ENCODE measurements at places on chromosomes 11 and 22.
A peak's percentile ranks its signal among the peaks of the same experiment; 100 is the strongest.

GRCh38 chr11:71238285-71238875, 14.0 kb downstream of the SHANK2 start:
- DNase-seq: no peak

- DNase-seq: no peak
Measured at GRCh38 chr22:35645646-35646045, 2.6 kb upstream of the APOL6 start.

- no peak for DNase-seq
Measured at GRCh38 chr11:87324817-87325489, 287.2 kb downstream of the TMEM135 start.

DNA sequence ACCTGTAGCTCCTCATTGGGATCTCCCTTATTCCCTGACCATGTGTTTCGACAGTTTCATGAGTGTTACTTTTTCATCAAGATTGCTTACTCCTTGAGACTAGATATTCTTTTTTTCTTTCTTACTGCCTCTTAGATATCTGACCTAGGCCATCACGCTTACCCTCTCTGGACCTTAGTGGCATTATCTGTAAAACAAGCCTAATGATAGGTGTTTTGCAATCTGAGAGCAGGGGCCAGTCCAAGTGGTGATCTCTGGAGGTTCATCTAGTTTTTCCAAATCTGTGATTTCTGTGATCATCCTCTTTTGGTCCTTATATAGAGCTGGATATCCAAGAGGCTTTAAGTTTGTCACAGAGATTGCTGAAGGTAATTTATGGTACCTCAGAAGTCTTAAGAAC, 34.5 kb downstream of the STIM1 start:
- no peak for DNase-seq

DNA sequence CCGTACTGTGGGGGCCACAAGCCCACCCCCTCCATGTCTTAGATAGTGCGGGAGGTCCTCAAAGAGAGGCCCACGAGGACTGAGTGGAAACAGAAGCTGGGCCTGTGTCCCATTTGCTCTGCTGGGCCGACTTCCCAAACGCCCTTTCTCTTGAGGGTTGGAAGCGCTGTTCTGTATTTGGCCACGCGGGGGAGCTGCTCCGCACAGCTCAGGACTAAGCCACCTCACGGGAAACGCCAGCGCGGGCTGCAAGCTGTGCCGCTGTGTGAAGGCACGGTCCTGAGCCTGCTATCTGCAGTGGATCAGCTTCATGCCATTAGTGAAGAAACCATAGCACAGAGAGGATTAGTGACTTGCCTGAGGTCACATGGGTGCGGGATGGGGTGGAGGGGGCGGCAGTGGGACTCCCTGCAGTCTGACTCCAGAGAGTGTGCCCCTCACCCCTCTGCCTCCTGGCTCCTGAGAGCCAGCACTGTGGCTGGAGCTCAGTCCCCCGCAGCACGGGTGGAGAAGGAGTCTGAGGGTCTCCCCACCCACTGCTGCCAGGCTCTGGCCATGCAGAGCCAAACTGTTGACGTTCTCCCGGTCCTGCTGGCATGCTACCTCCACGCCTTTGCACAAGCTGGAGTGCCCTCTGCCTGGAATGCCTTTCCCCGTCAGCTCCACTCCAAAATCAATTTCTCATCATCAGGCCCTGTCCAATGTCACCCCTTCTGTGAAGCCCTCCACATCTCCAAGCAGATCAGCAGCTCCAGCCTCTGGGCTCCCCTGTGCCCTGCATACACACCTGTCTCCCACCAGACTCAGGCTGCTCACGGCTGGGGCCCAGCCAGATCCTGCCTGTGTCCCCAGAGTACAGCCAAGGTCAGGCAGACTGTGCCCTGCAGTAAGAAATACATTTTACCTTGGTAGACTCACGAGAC, 51.5 kb upstream of the LRRC32 start:
- DNase-seq: peak; percentile 77

DNA sequence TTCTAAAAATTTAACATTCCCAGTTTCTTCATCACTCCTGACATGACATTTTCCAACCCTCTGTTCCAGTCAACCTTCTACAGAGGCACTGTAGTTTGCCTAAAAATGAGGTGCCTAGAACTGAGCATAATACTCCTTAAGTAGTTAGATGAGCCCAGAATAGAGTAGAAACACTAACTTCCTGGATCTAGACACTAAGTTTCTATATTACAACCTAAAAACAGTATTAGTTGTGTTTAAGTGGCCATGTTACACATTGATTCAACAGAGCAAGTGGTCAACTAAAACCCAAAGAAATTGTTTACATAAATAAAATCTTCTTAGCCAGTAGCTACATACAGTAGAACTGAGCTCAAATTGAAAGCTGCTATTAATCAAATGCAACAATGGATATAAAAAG, 1.3 kb downstream of the HPS5 start:
- no peak for DNase-seq

DNA sequence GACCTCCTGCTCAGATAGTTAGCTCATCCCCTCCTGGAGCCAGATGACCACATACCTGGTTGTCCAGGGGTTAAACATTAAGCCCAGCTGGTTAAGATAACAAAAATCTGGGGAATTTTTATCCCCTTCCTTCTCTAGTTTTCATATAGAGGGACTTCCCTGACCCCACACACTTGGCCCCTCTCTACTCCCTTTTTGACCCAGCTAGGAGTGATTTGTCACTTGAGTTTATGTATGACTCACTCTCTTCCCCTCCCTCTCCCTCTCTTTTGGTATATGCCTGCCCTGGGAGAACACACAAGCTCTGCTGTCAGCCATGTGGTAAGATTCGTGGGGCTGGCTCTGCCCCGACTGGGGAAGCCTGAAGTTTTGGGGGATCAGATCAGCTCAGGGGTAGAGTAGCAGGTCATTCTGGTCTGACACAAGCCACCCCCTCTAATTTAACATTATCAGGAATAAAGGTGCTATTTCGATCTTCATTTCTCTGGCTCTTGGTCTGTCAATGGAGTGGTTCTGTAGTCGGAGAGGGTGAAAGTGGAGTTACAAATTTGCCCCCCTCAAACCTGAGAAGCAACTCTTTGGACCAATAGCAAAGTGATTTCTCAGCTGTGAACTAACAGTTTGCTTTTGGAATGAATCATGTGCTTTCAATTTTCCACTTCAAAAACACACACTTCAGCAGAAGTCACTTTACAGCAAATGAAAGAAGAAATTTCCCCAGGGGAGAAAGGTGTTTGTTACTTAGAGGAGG, 415.3 kb upstream of the CADM1 start:
- DNase-seq: no peak

GRCh38 chr22:28582806-28583205, 96.8 kb downstream of the TTC28 start:
- no peak for DNase-seq

DNA sequence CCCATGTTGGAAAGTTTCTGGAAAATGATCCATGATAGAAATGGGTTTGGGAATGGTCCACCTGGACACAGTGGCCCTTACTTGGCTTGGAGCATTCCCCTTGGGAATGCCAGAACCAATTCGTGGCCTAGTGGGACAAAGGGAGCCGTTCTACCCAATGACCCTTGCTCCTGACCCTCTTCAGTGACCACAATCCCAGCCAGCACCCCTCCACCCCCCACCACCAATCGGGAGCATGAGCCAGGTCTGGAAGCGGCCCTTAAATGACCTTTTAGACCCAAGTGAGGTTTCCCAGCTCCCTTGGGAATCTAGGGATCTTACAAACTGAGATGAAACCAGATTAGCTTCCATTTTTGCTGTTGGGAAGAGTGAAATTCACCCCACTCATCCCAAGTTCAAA, 51.3 kb upstream of the CDON start:
- no peak for DNase-seq

GRCh38 chr22:27671413-27671935, 130.1 kb downstream of the MN1 start:
- DNase-seq: no peak

DNA sequence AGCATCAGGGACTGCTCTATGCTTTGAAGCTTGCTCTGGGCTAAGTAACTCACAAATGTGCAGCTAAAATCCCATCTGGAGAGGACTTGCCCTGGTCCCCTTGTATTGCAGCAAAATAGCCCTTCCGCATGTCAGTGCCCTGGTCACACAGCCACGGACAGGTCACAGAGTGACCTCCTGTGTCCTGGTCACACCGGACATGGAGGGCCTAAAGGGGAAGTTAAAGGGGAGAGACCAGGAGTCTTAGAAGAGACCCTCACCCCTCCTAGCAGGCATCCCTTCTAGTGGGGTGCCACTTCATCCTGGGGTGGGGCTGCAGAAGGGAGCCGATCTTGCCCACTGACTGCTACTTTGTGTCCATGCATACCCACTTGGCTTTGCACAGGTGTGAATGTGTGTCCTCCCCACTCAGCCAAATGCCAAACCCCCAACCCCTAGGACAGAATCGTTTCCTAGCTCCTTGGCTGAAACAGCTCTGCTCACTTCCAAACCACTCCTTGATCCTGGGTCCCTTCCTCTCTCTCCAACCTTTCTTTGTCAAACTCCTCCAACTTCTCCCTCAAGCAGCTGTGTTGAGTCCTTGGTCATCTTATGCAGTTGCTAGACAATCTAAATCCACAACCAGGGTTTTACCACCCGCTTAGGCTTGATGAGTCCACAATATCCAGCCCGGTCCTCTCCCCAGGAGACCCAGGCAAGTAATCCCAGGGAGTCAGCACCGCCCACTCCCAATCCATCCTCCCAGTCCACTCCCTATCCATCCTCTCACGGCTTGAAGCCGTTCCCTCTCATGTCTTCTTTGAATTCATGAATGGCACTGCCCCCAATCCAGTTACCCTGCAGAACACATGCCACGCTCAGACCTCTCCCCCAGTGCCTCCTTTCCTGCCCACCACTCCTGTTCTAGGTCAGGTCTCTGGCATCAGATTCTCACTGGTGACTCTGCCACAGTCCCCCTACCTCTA, 3.3 kb upstream of the FXYD6 start:
- no peak for DNase-seq

GRCh38 chr22:49900441-49901230, 17.6 kb downstream of the ALG12 start:
- no peak for DNase-seq

- DNase-seq: no peak
Measured at GRCh38 chr11:26792941-26793340, 71.1 kb upstream of the SLC5A12 start.

DNA sequence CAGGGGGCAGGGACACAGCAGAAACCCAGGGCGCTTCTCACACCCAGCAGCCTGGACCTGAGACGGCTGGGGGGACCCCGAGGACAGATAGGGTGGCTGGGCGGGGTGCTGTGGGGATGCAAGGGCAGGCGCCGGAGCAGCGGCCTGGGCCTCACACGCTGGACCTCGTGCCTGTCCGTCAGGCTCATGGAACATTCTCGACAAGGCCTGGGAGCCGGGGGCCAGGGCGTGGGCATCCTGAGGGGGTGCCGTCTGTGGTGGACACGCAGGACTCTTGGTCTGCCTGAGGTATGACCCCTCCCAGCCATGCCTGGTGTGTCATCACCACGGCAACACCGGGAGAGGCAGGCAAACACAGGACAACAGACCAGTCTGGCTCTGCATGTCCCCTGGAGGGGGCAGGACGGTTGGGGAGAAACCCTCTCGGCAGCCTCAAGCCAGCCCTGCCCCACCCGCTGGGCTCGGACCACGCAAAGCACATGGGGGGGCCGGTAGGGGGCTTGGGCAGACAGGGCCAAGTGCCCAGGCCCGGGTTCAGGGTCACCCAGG, 21.4 kb downstream of the MRPL23 start:
- no peak for DNase-seq

- DNase-seq: no peak
Measured at GRCh38 chr11:67281552-67282150, 7.5 kb upstream of the ANKRD13D start.

DNA sequence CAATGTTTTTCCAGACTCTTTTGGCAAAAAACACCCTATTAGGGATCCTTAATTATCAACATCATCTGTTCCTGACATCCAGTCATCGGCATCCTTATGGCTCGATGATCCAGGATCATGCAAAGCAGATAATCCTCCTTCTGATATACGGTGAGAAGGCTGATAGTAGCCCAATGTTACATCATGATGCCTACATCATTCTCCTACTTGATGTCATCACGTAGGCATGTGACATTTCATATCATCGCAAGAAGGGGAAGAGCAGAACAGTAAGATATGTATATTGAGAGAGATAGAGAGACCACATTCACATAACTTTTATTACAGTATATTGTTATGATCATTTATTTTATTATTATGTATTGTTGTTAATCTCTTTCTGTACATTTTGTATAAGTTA, 168.6 kb downstream of the ADAMTS15 start:
- no peak for DNase-seq

DNA sequence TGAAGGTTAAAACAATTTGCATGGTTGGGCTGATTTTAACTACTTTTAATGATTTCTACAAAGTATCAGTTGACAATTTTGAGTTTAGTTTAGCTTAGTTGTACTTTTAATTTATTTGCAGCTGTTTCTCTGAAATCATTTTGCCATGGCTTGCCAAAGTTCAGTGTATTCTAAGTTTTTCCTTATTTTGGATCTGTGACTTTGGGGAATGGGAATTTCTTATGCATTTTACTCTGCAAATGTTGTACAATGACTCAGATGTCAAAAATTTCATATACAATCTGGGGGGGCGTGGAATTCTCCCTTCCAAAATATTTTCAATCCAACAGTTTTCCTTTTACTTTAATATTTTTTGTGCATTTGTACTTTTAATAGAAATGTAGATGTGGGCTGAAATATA, 8.9 kb upstream of the DCHS1 start:
- no peak for DNase-seq

- no peak for DNase-seq
Measured at GRCh38 chr11:129067454-129067853, 124.7 kb downstream of the ARHGAP32 start.

- no peak for DNase-seq
Measured at GRCh38 chr11:26332572-26332915, 614 bp downstream of the ANO3 start.

GRCh38 chr11:5522308-5522707, 5.8 kb upstream of the UBQLNL start:
- DNase-seq: no peak

- no peak for DNase-seq
Measured at GRCh38 chr22:45248832-45249561, 8.3 kb upstream of the KIAA0930 start.
